ENCODE measurements at places on chromosomes 16 and 17.
A peak's percentile ranks its signal among the peaks of the same experiment; 100 is the strongest.

- peak; percentile 21 for DNase-seq
Observed at GRCh38 chr17:56593646-56594319, at the start of gene NOG. Gene NOG, plus strand, starts transcription at chr17:56593699. Its CDS starts 525 bp downstream, at chr17:56594224.

- no peak for DNase-seq
Observed at GRCh38 chr16:88363239-88363891, 19.4 kb upstream of the ZNF469 start.

DNA sequence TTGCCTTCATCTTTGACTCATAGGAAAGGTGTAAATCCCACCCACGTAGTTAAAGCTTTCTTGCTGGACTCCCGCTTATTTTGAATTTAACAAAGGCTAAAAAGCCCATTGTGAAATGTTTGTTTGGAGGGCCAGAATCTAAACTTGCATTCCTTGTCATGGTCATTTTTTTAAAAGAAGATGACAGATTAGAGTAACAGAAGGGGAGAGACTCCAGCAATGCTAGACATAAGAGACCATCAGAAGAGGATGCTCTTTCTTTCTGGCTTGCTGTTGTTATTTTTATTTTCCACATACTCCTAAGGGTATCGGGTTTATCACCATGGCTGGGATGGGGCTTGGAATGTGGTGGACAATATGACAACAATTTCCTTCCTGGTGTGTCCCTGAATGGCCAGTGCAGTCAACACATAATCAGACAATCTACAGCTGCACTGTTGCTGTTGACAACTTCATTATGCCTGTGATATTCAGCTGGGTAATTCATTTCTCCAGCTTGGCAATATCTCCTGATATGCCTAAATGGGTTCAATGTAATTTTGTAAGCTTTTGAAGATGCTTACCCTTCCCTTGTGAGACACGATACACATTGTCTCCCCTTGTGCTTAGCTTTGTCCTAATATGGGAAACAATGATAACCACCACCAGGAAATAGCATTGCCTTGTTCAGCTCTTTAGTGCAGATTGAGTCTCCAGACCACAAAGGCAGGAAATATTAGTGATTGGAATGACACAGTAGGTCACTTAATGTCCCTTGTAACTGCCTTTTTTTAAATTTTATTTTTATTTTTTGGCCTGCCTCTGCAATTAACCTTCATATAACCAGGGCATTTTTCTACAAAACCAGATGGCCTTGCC lies 164.3 kb downstream of the ANKFN1 start:
- no peak for DNase-seq

DNA sequence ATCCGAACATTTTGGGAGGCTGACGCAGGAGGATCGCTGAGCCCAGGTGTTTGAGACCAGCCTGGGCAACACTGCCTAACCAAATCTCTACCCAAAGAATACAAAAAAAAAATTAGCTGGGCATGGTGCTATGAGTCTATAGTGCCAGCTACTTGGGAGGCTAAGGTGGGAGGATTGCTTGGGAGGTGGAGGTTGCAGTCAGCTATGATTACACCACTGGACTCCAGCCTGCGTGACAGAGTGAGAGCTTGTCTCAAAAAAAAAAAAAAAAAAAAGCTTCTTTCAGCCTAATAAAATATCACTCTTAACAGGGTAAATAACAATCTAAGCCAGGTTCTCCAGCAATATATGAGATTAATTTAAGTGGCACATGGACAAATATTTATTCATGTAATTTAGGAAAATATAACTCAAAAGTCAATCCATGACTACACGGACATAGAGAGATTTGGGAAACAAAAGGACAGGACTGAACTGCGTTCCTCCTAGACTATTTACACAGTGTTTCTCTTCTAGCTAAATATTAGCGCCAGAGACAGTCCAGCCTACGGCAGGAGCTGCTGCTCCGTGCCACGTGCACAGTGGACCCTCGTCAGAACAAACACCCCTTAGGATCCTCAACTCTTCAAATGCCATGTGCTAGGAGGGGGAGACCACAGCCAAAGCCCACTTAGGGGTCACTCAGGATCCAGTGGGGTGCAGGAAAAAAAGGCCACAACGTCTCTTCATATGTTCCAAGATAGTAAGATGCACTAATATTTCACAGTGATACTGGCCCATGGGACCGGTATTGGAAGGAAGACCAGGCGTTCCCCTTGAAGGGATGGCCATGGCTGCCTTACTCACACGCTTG lies 8.7 kb downstream of the USP36 start:
- DNase-seq = no peak
